ENCODE measurements at places on chromosomes 6 and 20.

DNA sequence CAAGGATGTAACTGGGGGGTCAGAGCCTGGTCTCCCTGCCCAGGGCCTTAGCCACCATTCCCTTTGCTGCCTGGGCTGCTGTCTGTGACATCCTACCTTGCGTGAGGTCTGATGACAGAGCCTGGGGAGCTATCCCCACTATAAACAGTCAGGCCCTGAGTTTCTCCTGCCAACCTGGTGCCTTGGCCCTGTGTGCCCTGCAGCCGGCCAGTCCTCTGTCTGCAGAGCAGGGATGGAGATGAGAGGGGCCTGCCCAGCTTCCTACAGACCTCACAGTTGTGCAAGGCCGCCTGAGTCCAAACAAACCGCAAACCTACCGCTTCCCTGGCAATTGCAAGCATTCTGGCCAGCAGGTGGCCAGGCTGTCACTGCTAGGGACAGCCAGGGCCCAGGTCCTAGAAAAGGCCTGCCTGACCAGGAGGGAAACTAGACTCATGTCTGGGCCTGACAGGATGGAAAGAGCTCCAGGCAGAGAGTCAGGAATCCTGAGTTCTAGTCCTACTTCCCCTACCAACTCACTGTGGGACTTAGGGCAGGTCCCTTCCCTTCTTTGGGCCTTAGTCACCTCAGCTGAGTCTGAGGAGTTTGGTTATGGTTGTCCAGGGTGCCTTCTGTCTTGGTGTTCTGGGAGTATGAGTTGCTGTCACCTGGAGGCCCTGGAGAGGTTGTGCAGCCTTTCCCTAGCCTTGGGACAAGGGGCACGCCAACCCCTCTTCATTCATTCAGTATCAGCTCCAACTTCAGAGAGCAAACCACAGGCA, 86.2 kb downstream of the VEGFA start:
- DNase-seq, result no peak

DNA sequence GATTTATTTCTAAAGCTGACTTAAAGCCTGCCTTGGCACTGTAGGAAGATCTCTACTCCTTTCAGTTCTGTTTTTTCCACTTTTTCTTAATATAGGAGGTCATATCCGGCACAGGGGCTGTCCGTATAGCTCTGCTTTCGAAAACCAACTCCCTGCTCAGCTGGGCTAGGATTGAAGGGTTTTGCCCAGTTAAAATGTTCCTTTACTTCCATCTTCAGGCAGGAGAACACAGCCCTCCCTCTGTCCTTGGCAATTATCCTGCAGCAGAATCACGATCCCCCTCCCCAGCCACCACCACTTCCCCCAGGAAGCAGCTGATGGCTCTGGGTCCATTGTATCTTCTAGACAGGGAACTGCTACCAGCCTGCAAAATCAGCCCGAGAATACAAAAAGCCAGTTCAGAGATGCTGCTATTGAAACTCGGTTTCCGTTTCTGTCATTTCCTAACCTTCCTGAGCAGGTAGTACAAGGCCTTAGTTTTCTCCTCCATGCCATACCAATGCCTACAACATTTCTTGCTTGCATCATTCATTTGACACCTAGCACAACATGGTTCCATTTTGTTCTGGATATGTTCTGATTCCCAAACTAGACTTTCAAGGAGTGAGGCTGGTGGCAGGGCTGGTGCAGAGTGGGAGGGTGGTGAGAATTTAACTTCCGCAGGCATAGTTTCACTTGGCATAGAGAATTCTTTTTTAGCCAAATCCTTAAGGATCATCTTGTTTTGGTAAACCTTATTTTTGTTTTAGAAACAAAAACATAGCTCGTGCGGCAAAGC, 53.9 kb downstream of the FAM50B start:
- DNase-seq, result no peak

- no peak for DNase-seq
Measured at GRCh38 chr6:169841907-169842606, 90.6 kb downstream of the ERMARD start.

GRCh38 chr6:158642097-158642601, 2.4 kb downstream of the DYNLT1 start:
- DNase-seq, result no peak

GRCh38 chr6:133844709-133845108, 44.2 kb upstream of the TCF21 start:
- DNase-seq, result no peak

- no peak for DNase-seq
Measured at GRCh38 chr6:34484899-34485298, 19.0 kb downstream of the PACSIN1 start.

DNA sequence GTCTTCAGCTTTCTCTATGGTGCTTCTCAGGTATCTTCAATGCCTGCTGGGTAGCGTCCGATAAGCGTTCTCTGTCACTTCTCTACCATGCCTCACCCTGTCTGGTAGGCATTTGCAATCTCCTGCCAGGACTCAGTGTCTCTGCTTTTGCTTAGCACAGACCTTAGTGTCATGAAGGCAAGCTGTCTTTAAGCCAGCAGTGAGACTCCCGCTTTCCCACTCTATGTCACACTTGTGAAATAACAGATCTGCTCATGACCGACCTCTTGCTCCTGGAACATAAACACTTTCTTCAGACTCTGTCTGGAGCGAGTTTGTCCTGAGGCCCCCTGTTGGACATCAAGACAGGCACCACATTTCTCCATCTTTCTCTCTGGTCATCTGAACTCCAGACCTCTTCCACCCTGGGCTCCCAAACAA, 17.0 kb downstream of the ADGRB3 start:
- DNase-seq, result no peak

GRCh38 chr6:56335726-56336125, 88.3 kb upstream of the COL21A1 start:
- DNase-seq, result no peak

DNA sequence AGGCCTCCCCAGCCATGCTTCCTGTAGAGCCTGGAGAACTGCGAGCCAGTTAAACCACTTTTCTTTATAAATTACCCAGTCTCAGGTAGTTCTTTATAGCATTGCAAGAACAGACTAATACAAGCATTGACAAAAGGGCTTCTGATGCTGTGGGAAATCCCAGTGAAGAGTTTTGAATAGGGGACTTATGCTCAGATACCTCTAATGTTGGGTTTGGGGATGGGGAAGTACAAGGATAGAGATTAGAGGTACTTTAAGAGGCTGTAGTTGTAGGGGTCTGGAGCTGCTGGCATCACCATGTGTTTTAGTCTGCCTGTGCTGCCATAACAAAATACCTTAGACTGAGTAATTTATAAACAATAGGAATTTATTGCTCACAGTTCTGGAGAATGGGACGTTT, 8.8 kb downstream of the SLX4IP start:
- no peak for DNase-seq

GRCh38 chr6:125747589-125748405, 1.6 kb upstream of the HEY2 start:
- no peak for DNase-seq

DNA sequence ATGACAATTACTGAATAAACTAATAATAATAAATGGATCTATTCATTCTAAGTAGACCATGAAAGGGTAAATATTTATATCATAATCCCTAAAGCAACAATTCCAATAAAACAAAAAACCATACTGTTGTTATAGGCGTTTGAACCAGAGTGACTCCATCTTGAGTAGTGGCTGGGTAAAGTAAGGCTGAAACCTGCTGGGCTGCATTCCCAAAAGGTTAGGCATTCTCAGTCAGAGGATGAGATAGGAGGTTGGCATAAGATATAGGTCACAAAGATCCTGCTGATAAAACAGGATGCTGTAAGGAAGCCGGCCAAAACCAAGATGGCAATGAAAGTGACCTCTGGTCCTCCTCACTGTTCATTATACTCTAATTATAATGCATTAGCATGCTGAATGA, 8.3 kb downstream of the OR2H1 start:
- DNase-seq, result no peak

GRCh38 chr6:47438481-47439347, 38.9 kb upstream of the CD2AP start:
- DNase-seq, result no peak

- DNase-seq, result no peak
Measured at GRCh38 chr6:71194724-71195123, 93.9 kb upstream of the OGFRL1 start.

DNA sequence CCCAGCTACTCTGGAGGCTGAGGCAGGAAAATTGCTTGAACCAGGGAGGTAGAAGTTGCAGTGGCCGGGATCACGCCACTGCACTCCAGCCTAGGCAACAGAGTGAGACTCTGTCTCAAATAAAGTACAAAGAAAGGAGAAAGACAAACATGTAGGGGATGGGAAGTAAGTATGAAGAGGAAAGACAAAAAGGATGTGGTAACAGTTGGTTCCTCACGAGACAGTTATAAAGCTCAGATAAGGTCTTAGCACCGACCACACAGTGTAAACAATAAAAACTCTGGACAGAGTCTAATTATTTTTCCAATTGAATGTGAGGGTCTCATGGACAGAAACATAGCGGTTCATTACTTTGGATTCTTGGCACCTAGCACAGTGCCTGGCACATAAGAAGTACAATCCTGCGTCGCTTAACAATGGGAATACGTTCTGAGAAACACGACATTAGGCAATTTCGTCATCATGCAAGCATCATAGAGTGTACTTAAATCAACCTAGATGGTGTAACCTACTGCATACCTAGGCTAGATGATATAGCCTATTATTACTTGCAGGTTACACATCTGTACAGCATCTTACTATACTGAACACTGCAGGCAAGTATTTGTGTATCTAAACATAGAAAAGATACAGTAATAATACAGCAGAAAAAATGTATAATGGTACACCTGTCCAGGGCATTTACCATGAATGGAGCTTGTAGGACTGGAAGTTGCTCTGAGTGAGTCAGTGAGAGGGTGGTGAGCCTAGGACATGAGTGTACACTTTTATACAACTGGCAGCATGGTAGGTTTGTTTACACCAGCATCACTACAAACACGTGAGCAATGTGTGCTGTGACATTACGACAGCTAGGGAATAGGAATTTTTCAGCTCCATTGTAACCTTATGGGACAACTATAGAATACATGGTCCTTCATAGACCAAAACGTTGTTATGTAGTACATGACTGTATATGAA, 38.2 kb downstream of the MBOAT1 start:
- no peak for DNase-seq

GRCh38 chr6:45109551-45109950, 218.6 kb upstream of the RUNX2 start:
- no peak for DNase-seq

GRCh38 chr6:6918216-6918983, 189.4 kb upstream of the RREB1 start:
- no peak for DNase-seq

GRCh38 chr6:125961117-125961516, 4.5 kb downstream of the HINT3 start:
- DNase-seq, result no peak

DNA sequence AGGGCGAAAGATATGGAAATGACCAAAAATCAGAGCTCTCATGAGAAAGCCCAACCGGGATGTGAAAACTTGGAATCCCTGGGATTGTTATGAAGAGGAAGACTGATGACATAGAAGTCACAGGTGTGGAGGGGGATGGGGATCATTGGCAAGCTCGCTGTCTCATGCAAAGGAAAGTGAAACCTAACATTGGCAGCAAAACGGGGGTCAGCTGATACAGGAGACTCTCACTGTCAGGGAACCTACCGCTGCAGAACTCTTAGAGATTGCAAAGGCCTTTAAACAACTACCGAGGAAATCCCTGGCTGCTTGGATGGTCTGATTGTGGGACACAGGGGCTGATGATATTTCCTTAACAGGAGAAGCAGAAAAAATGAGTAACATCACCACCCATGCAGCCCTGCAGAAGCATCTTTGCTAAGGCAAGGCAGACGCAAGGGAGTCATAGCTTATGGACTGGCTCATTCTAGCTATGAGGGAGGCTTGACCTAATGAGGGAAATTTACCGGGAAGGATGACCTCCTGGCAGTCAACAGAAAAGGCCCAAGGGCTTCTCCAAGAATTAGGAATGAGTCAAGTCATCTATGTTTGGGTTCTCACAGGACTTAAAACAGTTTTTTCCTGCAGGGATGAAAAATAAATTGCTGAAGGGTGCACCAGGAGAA, 7.0 kb downstream of the MUC21 start:
- no peak for DNase-seq

GRCh38 chr6:2725999-2726567, 24.6 kb downstream of the MYLK4 start:
- DNase-seq, result no peak

DNA sequence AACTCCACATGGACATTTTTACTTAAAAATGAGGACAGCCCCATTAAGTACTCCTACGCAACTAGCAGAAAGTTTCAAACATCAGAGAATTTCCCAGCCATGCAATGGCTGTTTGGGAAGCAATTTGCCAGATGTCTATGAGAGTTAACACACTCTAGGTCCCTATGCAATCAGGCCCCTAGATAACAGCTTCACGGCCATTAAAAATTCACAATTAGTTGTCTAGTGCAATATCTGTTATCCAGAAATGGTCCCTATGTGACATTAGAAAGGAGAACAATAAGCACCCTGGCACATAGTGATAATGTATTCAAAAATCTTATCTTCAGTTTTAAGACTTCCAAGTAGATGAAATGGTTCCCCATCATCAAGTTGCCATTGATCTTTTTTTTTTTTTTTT, 174.3 kb upstream of the NRSN1 start:
- DNase-seq, result no peak

DNA sequence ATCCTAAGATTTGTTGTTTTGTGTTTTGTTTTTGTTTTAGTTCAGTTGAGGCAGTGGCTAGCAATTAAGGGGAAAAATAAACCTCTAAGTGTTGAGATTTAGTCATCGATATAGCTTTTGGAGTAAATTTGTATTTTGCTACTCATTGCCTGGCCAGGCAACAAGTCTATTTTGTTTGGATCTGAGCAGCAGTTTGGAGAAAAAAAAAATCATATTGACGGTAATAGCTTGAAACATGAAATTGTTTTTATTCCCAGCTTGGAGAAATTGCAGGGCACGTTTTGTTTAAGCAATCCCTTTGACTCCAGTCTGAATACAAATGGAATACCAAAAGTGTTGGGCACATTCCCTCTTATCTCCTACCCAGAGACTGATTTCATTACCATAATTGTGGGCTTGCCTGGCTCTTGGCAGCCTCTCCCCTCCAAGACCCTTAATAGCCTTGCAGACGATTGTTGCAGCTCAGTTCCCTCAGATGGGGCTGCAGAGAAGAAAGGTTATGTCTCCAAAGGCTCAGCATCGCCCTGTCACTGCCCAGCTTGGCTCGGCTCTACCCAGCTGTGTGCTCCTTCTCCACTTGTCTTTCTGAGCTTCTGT, 56.0 kb downstream of the ISM1 start:
- no peak for DNase-seq

- DNase-seq, result no peak
Measured at GRCh38 chr6:41605649-41606048, 32.6 kb upstream of the MDFI start.

DNA sequence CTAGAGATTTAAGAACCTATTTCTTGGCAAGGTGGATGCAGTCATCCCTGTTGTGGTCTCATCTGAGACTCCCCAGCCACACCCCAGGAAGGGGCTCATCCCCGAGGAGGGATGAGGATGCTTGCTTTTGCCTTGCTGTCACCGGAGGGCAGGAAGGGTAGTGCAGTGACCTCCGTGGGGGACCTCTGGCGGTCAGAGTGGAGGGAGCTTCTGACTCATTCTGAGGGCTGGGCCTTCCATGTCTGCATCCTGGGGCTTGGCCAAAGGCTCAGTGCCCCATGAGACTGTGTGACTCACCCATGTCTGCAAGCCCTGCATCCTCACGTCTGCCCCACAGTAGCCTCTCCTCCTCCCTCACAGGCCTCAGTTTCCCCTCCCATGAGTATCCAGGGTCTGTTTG, 38.7 kb downstream of the UQCC2 start:
- peak; percentile 62 for DNase-seq

GRCh38 chr6:115276881-115277565, 783.7 kb downstream of the FRK start:
- DNase-seq, result no peak

All from dorsolateral prefrontal cortex (tissue), 122 donors.